Activated CD8-positive, alpha-beta T cell treated with anti-CD3 and anti-CD28 coated beads for 36 hours (primary cell): ENCODE measurements at places on chromosomes 7 and 10. TPM values are rescaled to one million over a fixed set of nuclear protein-coding genes. Genes with fewer than 3 reads are reported as not detected.

SH3PXD2A gene
- total RNA-seq, result 6.5 TPM

GBF1 gene
- total RNA-seq, result 28.2 TPM

STK31 gene
- 0.20 TPM for total RNA-seq

ITPRID1 gene
- total RNA-seq, result not detected

PPP3CB gene
- total RNA-seq, result 35.8 TPM

RET gene
- total RNA-seq, result 0.13 TPM

TRPV6 gene
- not detected for total RNA-seq
